Brain microvascular endothelial cell (primary cell): ENCODE measurements at places on chromosomes 16 and 17.

- no peak for DNase-seq
Measured at GRCh38 chr17:81939881-81940385, 2.8 kb upstream of the PYCR1 start.

GRCh38 chr17:71180801-71181385 lies 939.9 kb upstream of the SOX9 start:
- DNase-seq: peak; percentile 32

- no peak for DNase-seq
Measured at GRCh38 chr17:29126268-29126930, 53.8 kb downstream of the MYO18A start.

- no peak for DNase-seq
Measured at GRCh38 chr16:5490499-5490898, 392.9 kb upstream of the EEF2KMT start.

DNA sequence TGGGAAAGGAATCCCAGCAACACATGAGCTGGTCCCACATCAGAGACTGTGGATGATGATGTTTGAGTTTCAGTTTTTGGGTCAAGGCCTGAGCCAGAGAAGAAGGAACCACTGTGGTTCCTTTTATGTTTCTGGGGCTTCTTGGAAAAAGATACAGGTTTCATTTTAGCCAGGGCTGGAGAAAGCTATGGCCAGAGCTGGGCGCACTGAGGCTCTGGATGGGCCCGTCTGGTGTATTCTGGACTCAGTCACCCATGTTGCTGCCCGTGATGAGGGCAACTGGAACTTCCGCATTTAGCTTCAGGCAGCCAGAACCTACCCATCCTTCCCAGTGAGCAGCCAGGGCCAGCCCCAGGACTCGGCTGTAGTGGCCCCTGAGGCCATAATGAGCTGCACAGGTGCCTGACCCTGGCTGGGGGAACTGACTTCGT lies 15.0 kb upstream of the PITPNA start:
- no peak for DNase-seq

GRCh38 chr16:10839279-10839666 lies 20.7 kb upstream of the TVP23A start:
- no peak for DNase-seq

DNA sequence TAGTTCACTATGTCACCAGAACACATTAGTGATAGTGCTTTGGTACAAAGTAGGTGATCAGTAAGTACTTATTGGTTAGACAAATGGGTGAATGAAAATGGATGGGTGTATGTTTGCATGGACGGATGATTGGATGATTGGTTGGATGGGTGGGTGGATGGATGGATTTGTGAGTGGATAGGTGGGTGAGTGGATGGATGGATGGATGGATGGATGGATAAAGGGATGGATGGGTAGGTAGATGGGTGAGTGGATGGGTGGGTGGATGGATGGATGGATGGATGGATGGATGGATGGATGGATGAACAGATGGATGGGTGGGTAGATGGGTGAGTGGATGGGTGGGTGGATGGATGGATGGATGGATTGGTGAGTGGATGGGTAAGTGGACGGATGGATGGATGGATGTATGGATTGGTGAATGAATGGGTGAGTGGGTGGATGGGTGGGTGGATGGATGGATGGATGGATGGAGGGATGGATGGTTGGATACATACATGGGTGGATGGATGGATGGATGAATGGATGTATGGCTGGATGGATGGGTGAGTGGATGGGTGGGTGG lies 225.3 kb upstream of the GSE1 start:
- DNase-seq: no peak

- no peak for DNase-seq
Measured at GRCh38 chr16:67923414-67924116, 8.1 kb downstream of the CTRL start.

DNA sequence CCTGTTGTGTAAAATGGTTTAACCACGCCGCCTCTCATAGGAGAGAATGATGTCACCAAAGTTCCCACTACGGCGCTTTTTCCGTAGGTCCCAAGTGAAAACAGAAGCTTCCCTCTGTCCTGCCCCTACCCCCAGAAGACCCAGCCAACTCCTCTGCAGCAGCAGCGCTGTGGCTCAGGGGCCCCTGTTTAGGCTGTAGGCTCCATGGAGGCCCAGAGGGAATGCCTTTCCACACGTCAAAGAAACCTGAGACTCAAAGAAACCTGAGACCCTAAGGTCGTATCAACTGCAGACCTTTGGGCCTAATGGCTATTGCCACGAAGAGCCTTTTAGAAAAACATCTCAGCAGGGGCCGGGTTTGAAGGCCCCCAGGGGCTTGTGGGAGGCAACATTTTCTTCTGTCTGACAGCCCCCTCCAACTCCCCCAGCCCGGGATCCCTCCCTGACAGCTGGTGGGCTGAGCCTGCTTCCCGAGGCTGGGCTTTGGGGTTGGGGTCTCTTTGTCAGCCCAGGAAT lies 43.1 kb upstream of the MEAK7 start:
- no peak for DNase-seq

- peak; percentile 14 for DNase-seq
Measured at GRCh38 chr16:1884155-1884760, 12.3 kb upstream of the MEIOB start.

- no peak for DNase-seq
Measured at GRCh38 chr16:48918520-48919258, 308.7 kb upstream of the N4BP1 start.

GRCh38 chr16:73171380-73171779 lies 123.5 kb upstream of the ZFHX3 start:
- DNase-seq: no peak

DNA sequence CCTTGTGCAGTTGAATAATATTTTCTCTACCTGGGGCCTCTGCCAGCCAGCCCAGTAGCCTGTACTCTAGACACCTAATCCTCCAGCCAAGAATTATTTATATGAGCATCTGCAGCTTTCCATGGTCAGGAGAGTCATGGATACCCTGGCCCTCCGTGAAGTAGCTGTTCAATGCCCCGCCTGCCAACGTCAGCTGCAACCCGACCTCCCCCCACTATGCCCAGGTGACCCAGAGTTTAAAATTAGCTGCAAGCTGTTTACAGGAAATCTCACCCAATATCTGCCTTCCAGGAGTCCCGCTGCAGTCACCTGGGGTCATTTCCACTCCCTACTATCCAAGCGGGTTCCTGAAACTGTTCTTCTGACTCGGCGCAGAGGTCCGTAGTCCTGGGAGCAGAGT lies 12.3 kb downstream of the SDR42E2 start:
- DNase-seq: no peak

- no peak for DNase-seq
Measured at GRCh38 chr16:772959-773358, 12.4 kb downstream of the MSLN start.
